Stimulated activated CD4-positive, alpha-beta T cell treated with anti-CD3 and anti-CD28 coated beads, TNF-alpha, amount 100 ng/mL, for 4 hours (primary cell): ENCODE measurements at places on chromosomes 5 and 9.

- DNase-seq: no peak
These were observed 274.4 kb upstream of the CLINT1 start for GRCh38 chr5:158133369-158133768.

- DNase-seq: no peak
These were observed 446.9 kb upstream of the CLINT1 start for GRCh38 chr5:158305861-158306260.

DNA sequence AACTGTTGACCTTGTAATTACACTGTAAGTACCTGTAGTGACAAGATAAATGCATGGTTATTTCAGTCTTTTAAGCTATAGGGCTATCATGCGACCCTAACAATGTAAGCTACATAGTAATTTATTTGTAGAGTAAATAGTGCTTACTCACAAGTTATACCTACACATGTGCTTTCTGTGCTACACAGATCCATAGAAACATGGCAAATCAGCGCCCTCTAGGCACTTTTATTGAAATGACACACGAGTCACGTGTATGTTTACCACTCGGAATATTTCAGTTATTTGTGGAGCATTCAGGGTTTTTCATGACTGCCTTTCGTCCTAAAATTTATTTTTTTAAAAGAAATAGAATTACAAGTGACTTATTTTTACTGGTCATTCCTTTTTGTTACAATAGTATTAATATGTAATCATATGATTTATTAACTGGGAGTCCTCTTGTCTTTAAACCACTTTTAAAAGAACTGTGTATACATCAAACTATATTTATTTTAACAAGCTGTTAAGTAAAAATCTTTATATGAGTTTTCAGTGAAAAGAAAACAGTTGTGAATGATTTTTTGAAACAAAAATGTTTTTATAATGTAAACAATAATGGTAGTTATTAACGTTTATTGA lies 1242.3 kb upstream of the WWC1 start:
- no peak for DNase-seq

DNA sequence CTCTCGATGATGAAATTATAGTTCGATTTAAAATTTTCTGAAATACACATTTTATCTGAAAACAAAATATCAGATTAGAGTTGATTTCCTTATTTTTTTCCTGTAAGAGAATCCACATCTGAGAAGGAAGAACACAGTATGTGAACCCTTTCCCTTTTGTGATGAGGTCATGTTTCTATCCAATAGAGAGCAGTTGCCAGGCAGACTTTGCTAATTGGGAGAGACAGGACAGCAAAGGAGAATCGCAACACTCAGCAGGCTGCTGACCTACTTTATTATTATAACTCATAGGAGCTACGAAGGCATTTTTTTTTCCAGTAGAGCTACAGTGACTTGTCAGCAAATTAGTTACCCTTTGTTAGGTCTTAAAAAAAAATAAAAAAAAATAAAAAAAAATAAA lies 242.1 kb downstream of the HCN1 start:
- DNase-seq: no peak

DNA sequence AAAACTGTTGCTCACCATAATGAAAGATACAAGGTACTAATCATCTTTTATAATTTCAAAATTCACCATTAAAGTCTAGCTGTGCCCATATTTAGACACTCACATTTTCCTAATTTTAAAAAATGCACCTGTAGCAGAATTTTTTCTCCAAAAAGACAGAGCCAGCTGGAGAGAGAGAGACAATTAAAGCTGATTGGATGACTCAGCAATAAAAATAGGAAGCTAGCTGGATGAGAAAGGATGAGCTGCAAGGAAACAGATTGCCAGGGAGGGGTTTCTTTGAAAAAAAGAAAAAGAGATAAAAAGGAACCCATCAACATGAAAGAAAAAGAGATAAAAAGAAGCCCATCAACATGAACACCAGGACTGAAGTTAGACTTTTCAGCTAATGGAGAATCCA lies 73.8 kb downstream of the HCN1 start:
- DNase-seq: no peak

DNA sequence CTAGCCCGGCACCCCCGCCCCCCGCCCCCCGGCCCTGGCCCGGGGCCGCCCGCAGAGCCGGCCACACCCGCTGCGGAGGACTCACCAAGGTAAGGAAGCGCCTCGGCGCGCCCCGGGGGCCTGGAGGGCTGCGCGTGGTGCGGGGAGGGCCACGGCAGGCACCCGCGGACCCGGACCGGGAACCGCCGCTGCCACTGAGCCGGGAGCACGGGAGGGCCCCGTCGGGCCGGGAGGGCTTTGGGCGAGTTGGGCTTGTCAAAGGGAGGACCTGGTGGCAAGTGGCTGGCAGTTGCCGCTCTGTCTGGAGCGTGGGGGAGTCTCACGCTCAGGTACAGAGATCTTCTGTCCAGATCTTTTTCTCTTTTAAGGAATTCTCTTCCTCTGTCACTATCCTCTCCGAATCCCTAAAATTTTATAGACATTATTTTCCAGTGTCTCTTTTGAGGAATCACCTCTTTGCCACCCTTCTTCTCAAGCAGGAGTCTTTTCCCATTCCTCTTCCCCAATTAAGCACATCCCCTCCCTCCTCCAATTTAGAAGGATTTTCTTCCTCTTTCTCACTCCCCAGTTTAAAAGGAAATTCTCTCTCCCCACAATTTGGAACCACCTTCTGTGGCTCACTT lies 11.3 kb upstream of the LHX2 start:
- DNase-seq: no peak

DNA sequence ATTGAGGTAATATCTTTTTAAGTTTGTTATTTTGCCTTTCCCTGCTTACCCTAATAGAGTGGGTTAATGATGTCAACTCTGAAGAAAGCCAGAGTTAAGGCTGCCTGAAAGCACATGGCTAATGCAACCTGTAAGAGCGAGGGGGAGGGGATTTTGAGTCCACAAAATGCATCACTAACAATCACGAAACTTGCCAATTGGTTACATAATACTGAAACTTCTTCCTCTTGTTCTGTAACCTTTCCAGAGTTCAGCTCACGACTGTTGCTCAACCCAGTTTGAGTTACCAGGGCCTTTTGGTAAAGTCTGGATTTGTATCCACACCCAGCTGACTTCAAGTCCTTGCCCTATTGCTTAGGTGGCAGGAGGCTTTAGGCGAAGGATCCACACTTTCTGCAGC lies 308.8 kb downstream of the EFNA5 start:
- DNase-seq: no peak

DNA sequence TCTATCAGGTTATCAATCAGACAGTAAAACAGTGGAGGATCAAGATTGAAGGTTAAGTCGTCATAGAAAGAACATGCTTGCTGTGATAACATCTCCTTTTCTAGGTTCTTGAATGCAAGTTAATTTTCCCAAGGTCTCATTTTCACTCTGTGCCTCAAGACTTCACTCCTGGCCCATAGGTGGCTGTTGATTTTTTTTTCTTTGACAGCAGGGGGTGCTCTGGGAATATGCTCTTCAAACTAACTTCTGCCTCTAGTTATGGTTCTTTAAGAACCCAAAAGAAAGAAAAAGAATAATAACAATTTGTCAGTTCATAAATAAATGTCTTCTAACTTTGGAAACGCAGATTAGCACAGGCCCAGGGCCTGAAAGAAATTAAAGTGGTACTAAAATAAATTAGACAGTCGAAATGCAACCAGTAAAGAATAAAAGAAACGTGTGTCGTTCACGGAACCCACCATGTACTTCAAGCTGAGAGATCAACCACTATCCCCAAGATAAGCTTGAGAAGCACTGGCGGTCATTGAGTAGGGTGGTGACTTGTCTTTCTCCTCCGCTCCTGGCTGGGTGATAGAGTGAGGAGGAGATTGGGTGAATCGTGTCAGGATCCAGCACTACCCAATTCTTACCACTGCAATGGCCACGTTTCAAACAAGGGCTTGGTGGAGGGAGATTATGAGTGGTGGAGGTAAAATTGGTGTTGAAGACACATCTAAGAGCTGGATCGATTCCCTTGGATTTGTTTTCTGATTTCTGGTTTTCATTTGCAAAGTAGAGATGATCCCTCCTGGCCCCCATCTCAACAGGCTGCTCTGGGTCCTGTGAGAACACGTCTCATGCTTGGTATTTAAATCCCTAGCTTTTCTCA lies 93.4 kb upstream of the IRX4 start:
- DNase-seq: no peak

- DNase-seq: no peak
These were observed 9.1 kb upstream of the DNAJC25 start for GRCh38 chr9:111621895-111622480.

DNA sequence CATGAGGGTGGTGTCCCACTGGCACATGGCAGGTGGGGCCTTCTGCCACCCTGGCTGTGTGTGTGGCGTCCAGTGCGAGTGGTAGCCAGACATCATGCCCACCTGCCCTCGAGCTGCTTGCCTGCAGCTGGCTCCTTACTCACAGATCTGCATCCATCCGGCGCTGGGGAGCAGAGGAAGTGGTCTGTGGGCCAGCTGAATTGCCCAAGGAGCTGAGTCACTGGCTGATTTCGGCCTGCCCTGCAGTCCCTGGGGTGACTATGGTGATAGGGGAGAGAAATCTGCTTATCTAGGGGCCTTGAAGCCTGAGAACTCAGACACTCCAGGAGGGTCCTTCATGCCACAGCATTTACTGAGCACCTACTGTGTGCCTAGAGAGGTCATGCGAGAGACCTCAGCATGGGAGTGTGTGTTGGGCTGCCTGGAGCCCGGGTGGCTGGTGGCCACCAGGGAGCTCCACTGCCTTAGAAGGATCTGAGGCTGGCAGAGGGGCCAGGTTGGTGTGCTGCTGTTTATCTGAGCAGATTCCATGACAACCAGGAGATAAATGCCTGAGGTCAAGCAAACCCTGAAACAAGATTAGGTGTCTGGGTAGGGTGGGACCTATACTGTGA lies 57.1 kb downstream of the SLC22A5 start:
- DNase-seq: no peak

GRCh38 chr5:37248970-37249814 lies at the start of gene CPLANE1:
CPLANE1 (minus strand) TSS chr5:37249376; CDS start chr5:37247698, 1,678 bp downstream.
- peak; percentile 7 for DNase-seq

DNA sequence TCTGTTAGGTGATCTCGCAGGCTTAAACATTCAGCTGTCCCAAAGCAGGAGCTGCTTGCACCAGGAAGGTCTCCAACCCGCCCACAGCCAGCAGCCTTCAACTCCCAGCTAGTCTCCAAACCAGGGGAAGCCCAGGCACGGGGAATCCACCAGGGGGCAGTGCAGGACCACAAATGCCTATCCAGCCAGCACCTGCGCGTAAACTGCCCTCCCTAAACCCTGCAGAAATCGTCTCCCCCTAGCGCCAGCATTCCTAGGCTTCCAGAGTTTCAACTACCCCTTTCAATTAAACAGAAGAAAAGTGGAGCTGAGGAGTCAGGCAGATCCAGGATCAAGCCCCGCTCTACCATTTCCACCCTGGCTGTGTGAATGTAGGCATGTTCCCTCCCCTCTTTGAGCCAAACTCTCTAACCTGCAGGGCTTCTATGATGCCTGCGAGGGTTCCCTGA lies 72.0 kb downstream of the HRH2 start:
- DNase-seq: peak; percentile 95

- no peak for DNase-seq
These were observed 14.0 kb downstream of the PRUNE2 start for GRCh38 chr9:76891874-76892273.

- DNase-seq: peak; percentile 20
These were observed 34.7 kb downstream of the LHX3 start for GRCh38 chr9:136170006-136170901.

- DNase-seq: no peak
These were observed 115.5 kb upstream of the STARD4 start for GRCh38 chr5:111627862-111628261.

GRCh38 chr5:78537821-78538220 lies 110.8 kb downstream of the LHFPL2 start:
- DNase-seq: no peak

DNA sequence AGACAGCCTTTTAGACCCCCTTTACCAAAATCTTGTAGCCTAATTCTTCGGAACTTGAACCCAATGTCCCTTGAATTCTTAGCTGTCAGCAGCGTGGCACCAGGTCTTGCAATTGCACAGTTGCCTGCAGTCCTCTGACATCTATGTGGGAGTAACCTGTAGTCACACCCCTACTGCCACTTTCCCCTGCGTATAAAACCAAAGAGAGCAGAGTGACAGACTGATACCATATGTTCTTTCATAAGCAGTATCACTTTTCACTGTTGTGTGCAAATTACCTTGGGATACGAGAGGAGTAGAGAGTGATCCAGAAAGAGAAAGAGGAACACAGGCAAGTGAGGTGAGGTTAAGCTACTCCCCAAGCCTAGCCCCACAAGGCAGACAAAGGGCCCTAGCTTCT lies 364.3 kb upstream of the ADAMTSL1 start:
- DNase-seq: no peak

- DNase-seq: no peak
These were observed 179.0 kb downstream of the EBF1 start for GRCh38 chr5:158920736-158921135.

DNA sequence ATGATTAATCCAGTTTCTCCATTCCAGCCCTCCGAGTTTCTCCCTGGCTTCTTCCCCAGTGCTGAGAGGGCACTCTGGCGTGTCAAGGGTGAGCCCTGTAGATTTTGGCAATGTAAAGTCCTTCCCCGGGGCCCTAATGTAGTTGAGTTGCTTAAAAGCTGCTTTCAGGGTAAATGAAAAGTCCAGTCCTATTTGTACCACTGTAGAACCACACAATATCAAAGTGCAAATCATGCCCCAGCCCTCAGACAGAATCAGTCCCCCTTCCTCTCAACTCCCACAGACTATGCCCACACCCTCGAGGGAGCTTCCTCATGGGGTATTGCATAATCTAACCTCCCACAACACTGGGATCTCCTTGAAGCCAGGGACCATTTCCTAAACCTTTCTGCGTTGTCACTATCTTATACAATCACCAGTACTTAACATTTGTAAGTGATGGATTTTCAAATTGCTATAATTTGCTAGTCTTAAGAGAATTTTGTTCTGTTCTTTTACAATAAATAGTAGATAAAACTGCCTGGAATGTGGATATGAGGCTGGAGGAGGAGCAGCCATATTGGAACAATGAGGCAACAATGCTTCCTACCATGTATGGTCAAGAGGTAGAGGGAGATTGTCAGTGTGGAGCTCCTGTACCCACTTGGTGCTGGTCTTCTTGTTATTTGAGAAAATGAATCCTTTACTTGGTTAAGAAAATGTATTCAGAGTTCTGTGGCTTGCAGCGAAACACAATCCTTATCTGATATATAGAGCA lies 34.4 kb downstream of the ZNF366 start:
- no peak for DNase-seq

DNA sequence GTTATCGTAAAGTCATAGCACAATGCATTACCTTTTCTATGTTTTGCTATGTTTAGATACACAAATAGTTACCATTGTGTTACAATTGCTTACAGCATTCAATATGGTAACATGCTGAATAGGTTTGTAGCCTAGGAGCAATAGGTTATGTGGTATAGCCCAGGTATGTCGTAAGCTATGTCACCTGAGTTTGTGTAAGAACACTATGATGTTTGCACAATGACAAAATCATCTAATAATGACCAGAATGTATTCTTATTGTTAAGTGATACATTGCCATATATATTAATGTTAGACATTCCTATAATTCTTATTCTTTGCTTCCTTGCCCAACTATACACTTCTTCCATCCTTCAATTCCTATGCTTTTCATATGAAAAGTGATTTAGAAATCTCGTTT lies 18.2 kb upstream of the DAB2 start:
- no peak for DNase-seq

GRCh38 chr9:38017885-38018186 lies 51.2 kb downstream of the SHB start:
- no peak for DNase-seq
